ENCODE measurements at places on chromosomes 3 and 15. TPM values are rescaled to one million over a fixed set of nuclear protein-coding genes. Genes with fewer than 3 reads are reported as not detected.

DNA sequence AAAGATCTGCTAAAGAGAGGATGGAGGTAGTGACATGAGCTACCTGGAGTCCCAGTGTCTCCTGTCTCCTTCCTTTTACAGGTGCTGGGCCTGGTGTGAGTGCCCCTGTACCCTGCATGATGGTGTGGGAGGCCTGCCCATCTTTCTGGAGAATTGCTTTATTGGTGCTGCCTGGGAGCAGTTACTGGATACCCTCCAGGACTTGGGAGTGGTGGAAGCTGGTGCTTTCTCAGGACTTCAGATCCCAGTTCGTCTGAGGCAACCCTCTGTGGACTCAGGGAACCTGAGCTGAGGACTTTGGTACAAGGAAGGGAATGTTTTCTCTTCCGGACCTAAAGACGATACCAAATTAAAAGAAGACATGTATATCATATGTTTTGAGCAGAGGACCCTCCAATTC is 18.3 kb upstream of the NUDT16 start:
- DNase-seq: no peak

DNA sequence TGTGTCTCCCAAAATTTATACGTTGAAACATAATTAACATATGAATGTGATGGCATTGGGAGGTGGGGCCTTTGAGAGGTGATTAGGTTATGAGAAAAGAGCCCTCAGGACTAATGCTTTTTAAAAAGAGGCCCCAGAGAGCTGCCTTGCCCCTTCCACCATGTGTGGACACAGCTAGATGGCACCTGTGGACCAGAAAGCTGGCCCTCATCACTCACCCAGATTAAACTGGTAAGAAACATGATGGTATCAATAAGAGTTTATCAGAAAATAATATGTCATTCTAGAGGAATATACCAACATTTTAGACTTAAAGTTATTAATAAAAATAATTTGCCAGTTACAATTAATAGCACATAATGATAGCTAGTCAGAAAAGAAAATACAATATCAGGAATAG is 25.2 kb upstream of the FAN1 start:
- no peak for DNase-seq

DNA sequence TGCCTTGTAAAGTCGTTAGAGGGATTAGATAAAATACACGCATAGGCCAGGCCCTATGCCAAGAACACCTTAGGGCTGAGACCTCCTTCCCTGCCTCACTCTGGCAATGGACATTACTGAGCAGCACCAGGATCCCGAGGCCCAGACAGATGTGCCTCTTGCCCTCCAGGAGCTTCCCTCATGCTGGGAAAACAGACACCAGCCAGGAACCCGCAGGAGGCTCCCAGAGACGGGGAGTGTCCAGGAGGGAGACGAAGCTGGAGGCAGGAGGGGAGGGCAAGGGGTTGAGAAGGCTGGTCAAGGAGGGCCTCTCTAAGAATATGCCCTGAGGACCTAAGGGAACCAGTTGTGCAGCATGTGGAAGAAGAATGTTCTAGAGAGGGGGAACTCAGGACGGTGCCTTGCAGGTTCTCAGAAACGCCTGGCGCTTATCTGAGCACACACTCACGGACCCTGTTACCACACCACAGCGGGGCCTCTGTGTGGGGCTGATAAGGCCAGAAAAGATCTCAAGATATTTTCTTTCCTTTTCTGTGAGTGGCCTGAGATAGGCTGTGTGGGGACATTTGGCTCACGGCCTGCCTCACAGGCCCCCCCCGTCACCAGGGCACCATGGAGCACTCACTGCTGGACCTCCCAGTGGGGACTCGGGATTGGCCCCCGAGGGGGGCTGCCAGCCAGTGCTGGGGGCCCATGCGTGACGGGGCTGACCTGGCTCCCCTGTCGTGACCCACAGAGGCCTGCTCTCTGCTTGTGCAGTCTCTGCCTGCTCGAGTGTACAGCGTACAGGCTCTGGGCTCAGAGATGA is 22.0 kb upstream of the CYP11A1 start:
- DNase-seq: no peak

DNA sequence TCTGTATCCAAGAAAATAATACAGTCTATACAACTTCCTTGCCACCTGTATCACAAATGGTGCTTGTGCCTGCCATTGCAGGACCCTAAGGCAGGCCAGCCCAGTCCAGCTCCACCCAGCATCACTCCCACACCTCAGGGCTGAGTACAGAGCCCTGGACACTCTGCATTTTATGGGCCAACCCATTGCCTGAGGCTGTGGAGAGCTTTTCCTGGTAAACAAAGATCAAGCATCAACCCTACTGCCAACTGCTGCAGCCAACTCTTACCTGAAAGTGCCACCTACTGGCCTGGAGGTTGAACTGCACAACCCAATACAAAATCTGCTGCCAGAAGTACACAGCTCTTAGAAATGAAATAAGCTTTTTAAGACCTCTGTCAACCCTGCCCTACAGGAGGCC is 1082.2 kb downstream of the NAALADL2 start:
- no peak for DNase-seq

DNA sequence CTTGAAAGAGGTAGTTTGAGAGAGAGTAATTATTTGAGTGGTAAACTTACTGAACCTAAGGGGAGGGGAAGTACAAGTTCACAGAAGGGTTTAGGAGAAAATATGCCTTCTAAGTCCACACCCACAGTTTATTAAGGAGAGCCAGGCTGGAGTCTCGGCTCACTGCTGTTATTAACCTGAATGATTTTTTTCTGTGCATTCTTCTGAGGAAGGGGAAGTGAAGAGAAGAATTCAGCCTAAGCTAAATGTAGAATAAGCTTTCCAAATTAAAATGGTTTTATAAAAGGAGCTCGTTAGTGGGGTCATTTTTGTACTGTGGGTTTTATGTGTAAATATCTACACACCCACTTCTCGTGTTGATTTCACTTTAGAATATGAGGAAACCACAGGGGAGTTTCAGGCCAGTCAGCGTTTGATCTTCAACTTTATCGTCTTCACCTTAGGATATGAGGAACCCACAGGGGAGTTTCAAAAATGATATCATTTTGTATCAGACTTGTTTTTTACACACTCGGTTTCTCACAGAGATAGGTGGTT is 1.5 kb downstream of the WHAMM start:
- no peak for DNase-seq

- DNase-seq: no peak
Observed at GRCh38 chr15:91665212-91665611, 188.3 kb upstream of the SLCO3A1 start.

DNA sequence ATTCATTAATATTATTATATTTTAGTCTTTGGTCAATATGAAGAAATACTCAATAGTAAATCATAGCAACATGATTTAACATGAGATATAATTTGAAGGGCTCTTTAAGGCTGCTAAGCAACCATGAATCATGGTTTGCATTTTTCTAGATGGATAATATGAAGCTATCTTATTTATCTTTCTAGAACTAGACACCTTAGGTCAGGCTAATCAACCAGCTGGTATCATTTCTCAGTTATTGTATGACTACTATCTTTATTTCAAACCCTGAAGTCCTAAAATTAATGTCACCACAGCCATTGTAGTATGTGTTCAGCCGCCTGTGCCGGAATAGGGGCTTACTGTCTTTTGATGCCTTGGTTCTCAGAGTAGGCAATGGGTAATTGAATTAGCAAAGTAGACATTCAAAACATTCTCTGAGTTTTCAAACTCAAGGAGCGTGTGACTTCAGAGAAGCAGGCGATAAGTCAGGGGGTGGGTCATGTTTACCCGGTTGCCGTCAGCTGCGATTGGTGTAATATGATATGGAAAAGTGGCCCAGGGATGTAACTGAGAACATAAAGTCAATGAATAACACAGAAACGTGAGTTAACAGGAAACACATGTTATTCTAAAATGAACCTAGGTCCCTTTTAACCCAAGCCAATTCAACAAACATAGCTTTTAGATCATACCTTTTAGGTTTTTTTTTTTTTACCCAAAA is 93.4 kb upstream of the CTDSPL start:
- DNase-seq: peak; percentile 40

DNA sequence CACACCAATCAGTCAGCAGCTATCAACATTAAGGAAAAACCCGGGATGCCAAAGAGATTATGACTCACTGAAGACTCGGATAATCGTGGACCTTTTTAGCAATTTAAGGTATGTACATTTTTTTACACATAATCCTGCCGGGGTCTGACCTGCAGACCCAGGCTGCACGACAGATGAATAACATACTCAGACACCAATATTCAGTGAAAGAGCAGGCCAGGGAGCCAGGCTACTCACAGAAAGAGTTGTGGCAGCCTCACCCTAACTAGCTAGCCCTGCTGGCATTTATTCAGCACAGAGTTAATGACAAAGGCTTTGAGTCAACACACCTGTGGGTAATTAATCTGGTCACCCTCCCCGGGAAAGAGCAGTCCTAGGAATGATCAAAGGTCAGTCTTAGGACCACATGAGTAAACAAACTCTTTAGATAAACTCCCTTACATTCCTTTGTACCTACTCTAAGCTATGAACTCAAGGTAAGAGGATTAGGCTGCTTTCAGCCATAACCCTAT is 727.5 kb downstream of the TBL1XR1 start:
- peak; percentile 0 for DNase-seq

DNA sequence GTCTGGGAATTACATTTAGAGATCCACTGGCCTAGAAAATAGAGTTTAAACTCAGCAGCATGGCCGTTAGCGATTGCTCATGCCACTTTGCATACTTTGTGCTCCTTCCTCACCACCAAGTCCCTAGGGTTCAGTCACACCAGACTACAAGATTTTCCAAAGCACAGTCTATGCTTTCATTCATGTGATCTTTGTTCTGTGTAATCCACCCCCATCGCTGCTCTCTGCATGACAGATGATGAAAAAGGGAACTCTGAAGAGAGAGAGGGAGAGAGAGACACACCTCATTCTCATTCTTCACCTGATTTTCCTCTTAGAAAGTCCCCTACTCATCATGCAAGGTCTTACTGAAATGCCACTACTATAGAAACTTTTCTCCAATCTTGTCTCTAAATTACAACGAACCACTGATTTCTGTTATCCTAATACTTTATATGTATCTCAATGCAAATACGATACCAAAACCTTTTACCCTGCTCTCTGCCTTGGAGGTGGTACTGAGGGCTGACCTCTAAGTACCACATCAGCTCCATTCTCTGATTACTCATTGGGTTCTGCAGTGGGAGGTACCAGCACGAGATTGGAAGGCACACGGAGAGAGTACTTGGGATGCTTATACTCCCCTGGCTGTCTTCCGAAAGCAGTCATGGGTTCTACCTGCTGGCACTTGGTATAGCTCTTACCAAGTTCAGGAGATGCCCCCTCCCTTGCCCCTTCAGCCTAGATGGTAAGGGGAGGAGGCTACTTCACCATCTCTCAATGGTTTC is 1.1 kb upstream of the PARP15 start:
- no peak for DNase-seq

DNA sequence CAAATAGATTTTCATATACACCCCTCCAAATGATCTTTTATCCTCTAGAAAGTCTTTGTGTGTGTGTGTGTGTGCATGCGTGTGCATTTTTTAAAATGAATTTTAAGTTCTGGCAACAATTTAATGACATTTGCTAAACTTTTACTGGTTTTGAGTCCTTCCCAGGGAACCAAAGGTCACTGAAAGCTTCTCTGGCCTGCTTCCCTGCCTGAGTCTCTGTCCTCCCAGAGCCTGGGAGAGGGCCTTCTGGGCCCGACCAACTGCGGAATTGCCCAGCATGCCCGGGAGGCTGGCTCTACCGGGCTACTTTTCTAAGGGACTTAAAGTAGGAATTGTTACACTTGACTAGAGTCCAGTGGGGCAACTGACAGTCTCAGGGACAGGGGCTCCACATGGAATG is 7.4 kb upstream of the RBPMS2 start:
- DNase-seq: no peak

DNA sequence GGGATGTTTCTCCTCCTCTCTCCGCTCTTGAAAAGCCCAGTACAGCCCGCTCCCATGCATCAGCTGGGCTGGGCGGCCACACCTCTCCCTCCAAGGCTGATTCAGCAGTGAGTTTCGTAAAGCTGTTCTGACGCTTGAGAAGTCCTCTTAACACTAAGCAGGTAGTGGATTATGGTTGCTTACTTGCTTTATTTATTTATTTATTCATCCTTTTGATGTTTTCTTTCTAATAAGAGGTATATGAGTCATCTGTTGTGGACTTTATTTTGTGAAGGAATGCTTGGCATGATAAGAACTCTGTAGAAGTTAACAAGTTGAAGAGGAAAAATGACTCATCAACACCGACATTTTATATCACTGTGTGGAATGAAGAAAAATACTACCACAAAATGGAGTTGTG is 285.0 kb downstream of the SQOR start:
- peak; percentile 32 for DNase-seq

GRCh38 chr15:58423831-58424608 is 7.8 kb upstream of the LIPC start:
- DNase-seq: no peak

GRCh38 chr3:171874879-171875278 is 31.7 kb downstream of the TMEM212 start:
- no peak for DNase-seq

Gene CCDC191
- 1.2 TPM for total RNA-seq

Gene GOLGA8T
- total RNA-seq: not detected

Gene PRSS50
- total RNA-seq: not detected

Gene SERINC4
- total RNA-seq: not detected

Gene SLC24A5
- total RNA-seq: not detected

Gene TGM4
- 0.18 TPM for total RNA-seq
